Adrenal gland (tissue), 19 donors: ENCODE measurements at places on chromosomes 3 and 15. TPM values are rescaled to one million over a fixed set of nuclear protein-coding genes. Genes with fewer than 3 reads are reported as not detected.

Gene PYGO1
- 1.6 TPM for polyA plus RNA-seq

Gene NR1I2
- 0.16 TPM for polyA plus RNA-seq

Gene GOLGA8A
- 145 TPM for polyA plus RNA-seq

Gene XRN1
- polyA plus RNA-seq: 6.3 TPM
